RCC 7860 (cell line): ENCODE measurements at places on chromosomes 11 and 22.

DNA sequence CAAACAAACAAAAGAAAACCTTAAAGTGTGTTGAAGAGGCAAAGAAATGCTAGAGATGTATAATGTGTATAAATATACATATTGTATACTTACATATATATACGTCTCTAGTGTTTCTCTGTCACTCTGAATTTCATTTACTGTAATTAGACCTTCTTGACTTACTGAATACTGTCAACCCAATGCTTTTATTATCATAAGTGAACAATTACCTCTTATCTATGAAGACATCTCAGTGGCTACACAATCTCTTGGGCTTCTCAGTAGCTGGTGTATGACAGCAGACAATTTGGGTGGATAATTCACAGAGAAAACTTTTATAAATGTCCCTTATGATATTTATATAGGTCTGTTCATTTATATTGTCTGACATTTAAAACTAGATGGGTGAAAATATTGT, 664.1 kb upstream of the ANO3 start:
- no peak for DNase-seq

GRCh38 chr22:39170825-39171622, 18.5 kb upstream of the CBX7 start:
- peak; percentile 59 for DNase-seq

DNA sequence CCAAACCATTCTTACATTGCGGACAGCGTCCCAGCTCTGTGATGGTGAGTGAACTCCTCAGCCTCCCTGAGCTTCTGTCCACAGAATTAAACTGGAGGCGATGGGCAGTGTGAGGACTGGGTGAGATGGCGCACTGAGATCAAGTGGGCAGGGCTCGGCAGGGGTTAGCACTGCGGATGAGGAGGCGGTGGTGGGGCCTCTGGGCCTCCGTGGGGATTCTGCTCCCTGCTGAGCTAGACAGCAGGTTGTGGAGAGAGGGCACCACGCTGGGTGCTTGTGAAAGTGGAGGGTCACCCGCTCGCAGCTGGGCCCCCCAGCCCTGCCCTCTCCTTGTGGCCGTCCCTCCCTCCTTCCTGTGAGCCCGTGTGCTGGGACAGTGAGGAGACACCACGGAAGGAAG, 25.6 kb upstream of the PARVG start:
- no peak for DNase-seq

DNA sequence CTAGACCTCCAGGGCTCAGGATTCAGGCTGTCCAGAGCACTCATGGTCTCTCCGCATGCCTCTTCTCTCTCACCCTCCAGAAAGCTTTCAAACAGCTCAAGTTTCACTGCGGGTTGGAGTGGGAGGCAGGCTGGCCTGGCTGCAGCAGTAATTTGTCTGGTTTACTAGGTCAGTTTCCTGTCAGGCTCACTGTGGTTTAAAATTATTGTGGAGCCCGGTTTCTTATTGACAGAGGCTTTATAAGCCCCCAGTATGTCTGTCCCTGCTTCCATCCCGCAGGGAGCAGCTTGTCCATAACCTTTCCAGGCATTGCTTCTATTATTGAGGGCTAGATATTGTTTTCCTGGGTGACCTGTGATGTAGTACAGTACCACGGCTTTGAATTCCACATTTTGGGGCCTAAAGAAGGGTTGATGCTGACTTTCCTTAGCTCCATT, 235.3 kb upstream of the SORL1-AS1 start:
- DNase-seq: peak; percentile 58

DNA sequence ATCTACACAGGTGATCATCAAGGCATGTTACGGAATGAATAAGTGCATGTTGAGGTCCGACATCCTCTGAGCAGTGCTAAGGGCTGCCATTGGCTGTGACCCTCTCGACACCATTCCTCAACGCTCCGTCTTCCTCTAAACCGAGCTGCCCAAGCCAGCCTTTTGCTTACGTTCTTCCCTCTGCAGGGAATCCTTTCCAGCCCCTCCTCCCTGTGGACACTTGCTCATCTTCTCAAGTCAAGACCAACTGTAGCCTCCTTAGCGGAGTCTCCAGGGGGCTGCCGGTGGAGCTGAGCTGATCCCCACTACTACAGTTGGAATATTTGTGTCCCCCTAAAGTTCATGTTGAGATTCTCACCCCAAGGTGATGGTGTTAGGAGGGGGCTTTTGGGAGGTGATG, 781.0 kb downstream of the TBC1D22A start:
- no peak for DNase-seq

DNA sequence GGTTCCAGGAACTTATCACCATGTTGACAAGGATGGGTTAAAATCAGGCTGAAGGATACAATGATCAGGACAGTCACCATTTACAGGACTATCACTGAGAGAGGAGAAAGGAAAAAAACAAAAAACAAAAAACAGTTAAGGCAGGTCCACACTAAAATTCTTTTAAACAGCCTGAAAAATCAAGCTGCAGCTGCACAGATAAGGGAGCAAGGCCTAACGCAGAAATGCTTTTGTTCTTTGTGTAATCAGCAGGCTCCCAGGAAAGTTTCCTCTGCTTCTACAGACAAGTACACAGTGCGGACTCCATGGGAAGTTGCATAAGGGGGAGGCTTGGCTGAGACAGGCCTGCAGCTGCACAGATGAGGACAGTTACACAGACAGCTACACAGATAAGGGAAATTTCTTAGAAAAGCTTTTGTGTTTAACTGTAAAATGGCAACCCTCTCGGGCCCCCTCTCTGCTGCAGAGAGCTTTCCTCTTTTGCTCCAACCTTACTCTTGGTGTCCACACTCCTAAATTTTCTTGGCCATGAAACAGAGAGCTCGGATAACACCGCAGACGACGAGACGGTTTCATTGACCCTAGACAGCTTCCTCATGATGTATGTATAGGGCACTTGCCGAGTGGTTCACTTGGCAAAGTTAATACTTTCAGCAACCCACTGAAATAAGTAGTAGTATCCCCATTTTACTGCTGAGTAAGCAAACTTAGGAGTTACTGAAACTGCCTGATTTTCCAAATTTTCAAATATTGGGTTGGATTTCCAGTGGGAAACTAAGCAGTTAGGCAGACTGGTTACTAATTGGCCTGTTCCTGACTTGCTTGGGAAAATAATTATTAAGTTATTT, 45.5 kb downstream of the PIWIL3 start:
- DNase-seq: no peak

GRCh38 chr11:64747961-64748665, 4.2 kb upstream of the RASGRP2 start:
- no peak for DNase-seq

DNA sequence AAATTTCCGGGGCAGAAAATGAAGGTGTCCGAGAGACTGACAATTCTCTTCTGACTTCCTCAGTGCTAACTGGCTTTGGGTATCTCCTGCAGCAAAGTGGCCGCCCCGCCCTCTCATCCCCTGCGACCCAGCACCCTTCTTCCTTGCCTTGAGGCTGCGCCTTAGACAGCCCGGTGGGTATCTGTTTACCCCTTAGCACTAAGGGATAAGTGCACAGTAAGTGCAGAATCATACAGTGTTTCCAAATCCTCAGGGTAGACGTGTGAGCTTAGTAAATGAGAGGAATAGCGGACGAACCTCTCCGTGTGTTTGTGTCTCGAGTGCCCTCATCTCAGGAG, 368 bp upstream of the CHORDC1 start:
- DNase-seq: no peak

DNA sequence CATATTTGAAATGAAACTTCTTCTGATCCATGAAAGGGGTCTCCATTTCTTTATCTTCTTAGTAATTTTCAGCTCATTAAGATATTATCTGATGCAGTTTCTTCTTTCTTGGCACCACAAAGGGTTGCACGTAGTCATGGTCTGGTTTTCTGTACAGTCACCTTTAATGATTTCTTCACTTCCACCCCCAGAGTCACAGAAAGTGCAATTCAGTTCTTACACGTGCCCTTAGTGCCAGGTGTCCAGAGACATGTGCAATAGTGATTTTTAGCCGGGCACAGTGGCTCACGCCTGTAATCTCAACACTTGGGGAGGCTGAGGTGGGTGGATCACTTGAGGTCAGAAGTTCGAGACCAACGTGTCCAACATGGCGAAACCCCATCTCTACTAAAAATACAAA, 202.8 kb upstream of the MTNR1B start:
- no peak for DNase-seq

- DNase-seq: no peak
Measured at GRCh38 chr11:70641369-70641768, 243.0 kb downstream of the CTTN start.

- DNase-seq: no peak
Measured at GRCh38 chr22:37442135-37442534, 14.9 kb upstream of the ELFN2 start.

DNA sequence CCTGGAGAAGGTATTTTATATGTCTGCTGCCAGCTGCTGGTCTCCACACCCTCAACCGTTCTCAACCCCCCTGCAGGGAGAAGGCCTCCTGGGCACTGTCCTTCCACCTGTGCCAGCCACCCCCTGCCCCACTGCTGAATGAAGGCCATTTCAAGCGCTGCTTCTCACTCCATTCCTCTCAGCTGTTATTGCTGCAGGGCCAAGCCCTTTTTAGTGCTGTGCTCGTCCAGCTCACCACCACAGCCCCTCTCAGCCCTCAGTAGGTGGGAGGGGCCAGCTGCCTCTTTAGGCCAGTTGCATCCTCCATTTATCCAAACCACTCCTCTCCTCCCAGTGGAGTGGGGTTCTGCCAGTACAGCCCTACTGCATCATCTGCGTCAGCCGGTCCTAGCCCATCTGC, 1.8 kb upstream of the WBP2NL start:
- DNase-seq: no peak

DNA sequence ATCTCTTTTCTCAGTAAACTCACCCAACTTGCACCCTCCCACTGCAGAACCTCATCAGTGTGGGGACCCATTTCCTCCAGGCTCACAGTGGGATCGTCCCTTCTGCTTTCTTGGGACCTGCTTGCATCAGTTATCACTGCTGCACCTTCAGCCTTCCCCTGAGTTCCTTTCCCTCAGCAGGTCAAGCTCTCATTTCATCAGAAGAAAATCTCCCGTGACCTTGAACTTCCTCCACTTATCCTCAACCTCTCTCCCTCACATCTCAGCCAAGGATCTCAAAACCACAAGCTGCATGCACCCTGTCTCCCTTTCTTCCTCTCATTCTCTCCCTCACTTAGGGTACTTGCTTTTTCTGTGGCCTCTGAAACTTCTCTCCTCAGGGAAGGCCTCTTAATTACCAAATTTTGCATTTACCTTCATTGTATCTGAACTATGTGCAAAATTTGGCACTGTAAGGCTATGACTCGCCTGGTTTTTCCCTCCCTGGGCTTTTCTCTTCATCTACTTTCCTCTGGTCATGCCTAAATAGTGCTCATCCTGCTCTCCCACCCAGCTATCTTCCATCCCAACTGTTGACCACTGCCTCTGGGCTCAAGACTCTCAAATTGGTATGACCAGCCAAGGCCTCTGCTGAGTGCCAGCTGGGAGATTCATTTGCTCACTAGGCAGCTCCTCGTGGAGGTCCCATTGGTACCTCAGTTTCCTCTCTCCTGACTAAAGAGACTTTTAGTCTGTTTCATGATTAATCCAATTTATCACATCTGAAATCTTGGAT, 2.7 kb upstream of the RCE1 start:
- no peak for DNase-seq

DNA sequence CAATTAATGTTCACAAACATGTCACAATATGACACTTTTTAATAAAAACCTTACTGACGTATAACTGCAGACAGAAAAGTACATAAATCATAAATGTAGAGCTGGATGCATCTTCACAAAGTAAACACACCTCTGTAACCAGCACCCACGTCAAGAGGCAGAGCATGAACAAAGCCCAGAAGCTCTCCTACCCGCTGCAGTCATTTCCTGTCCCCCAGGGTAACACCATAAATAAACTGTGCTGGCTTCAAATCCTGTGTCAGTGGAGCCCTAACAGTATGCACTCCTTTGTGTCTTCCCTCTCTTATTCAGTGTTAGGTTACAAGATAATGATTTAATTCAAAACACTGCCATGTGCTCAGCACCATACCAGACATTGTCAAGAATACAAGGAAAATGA, 5.7 kb downstream of the SYT13 start:
- no peak for DNase-seq

DNA sequence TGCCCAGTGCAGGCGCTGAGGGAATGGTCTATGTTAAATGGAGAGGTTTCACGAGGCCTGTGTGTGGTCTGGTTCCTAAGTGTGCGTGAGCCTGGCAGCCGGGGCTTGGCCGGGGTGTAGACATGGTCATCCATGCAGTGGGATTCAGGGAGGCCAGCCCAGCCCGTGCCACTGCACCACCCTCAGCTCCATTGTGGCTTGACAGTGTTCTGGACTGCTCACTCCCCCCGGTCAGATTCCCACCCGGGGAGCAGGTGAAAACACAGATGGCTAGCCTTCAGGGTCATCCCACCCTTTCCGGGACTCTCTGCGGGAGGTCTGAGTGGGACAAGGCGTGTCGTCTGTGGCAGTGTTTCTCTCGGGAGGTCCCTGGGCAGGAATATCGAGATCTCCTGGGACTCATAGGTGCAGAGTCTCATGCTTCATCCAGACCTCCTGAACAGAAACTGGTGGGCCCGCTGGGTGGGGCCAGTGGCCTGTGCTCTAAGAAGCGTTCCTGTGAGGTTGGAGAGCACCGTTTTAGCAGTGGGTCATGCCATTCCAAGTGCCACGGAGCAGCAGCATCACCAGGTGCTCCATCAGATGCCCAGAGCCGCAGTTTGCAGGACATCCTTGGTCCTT, 52.3 kb downstream of the ST14 start:
- no peak for DNase-seq

GRCh38 chr11:58963551-58964104, 24.3 kb downstream of the GLYATL1 start:
- DNase-seq: no peak

DNA sequence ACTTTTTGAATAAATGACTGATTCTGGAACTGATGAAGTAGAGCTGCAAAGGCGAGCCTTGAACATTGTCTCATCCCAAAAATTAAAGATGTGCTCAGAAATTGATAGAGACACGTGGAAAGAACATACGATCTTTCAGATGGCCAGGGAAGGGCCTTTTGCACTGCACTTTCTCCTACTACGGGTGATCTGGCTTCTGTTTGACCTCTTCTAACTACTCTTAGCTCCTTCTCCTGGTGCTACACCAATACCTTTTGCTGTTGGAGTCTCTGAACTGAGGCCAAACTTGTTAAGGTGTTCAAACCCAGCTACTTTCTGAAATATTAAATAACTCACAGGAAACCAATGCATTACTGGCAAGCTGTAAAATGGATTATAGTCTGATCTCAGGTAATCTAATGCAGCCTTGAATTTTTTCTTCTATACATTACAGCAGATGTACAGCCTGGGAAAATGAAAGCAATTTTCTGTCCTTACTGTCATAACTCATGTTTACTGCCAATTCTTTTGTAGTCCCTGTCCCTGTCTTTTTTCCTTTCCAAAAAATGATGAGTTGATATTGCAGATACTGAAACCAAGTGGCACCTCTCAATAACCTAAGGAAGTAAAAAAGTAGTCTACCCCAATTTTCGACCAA, 1086.1 kb upstream of the CNTN5 start:
- no peak for DNase-seq

DNA sequence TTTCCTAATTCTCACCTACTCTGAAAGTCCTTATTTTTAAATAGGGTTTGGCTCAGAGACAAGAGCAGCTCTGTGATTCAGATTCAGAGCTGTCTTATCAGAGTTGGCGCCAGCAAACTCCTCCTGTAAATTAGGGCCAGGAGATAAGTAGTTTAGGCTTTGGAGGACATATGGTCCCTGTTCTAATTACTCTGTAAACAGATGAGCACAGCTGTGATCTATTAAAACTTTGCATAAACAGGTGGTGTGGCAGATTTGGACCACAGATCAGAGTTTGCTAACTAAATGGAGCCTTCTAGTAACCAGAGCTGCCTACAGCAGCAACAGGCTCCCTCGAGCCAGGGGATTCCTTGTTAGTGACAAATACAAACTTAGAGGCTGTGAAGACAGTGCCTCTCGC, 27.9 kb downstream of the YPEL1 start:
- DNase-seq: no peak

- DNase-seq: no peak
Measured at GRCh38 chr11:17229481-17230152, 21.8 kb upstream of the PIK3C2A start.
